ENCODE measurements at places on chromosomes 1 and 21. TPM values are rescaled to one million over a fixed set of nuclear protein-coding genes. Genes with fewer than 3 reads are reported as not detected.

Gene RAP1GAP
- total RNA-seq = 0.19 TPM

Gene SYTL1
- total RNA-seq = 24.2 TPM

Gene KCTD3
- total RNA-seq = 6.1 TPM

Gene IL23R
- 8.3 TPM for total RNA-seq

Gene ALX3
- total RNA-seq = not detected

Gene SMPDL3B
- 0.95 TPM for total RNA-seq

Gene MRPL55
- 68.8 TPM for total RNA-seq

Gene SPATA45
- total RNA-seq = not detected
